ENCODE measurements at places on chromosomes 7 and 10. TPM values are rescaled to one million over a fixed set of nuclear protein-coding genes. Genes with fewer than 3 reads are reported as not detected.

PNLIP gene
- not detected for total RNA-seq

HOXA2 gene
- not detected for total RNA-seq

CLDN12 gene
- 32.9 TPM for total RNA-seq

SEMA3C gene
- 12.4 TPM for total RNA-seq

TMEM270 gene
- total RNA-seq, result not detected

NEUROD6 gene
- total RNA-seq, result not detected

TMEM229A gene
- 22.2 TPM for total RNA-seq

SLC16A9 gene
- total RNA-seq, result 2.9 TPM

- no peak for DNase-seq
Observed at GRCh38 chr10:131980761-131981428, 828 bp downstream of the BNIP3 start.

DNA sequence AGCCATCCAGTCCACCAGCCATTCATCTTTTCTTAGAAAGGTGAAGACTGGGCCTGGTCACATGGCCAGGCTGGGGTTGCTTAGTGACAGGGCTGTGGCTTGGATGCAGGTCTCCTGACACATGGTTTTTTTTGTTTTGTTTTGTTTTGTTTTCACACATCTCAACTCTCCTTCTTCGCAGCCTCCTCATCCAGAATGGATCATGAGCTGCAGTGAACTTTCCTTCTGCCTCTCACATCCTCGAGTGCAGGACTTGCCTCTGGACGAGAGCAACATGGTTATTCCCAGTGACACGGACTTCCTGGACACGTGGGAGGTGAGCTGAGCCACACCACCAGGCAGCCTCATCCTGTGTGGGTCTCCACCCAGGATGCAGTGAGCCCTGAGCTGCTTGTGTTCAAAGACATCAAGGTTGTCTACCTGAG is 9.5 kb downstream of the AKR1E2 start:
- no peak for DNase-seq

DNA sequence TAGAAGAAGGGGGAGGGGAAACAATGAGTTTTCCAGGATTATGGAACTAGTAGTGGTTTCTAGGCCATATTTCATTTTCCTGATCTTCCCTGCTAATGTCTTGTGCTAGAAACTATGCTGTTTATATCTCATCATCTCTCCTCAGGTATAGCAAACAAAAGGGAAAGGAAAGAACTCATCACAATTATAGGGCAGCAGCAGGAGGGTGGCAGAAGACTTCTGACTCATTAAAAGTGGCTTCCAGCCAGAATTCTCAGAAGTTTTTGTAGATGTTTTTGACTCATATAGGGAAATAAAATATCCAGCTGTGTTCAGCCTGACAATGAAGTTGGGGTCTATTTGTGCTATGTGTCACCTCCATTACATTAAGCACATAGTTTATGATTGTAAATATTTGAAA is 6.5 kb downstream of the AHR start:
- DNase-seq, result peak; percentile 88

DNA sequence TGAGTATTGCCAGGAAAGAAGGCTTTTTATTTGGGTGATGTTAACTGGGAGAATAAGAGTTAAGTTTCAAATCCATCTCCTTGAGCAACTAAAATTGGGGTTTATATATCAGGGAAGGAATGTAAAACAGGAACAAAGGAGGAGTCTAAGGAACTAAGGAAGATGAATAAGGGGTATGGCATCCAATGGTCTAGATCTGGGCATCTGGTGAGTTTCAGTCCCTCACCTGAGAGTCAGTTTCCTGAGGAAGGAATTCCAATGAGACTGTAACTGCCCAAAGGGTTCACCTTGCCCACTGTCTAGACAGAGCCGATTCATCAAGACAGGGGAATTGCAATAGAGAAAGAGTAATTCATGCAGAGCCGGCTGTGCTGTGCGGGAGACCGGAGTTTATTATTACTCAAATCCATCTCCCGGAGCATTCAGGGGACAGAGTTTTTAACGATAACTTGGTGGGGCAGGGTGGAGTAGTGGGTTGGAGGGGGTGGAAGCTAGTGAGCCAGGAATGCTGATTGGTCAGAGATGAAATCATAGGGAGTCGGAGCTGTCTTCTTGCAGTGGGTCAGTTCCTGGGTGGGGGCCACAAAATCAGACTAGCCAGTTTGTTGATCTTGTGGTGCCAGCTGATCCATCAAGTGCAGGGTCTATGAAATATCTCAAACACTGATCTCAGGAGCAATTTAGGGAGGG is 188.3 kb upstream of the STK17A start:
- no peak for DNase-seq

- no peak for DNase-seq
Observed at GRCh38 chr7:746155-747061, 19.3 kb upstream of the PRKAR1B start.

- DNase-seq, result no peak
Observed at GRCh38 chr10:123102673-123103072, 33.1 kb upstream of the HMX3 start.

- no peak for DNase-seq
Observed at GRCh38 chr7:96040250-96040772, 268.0 kb downstream of the DYNC1I1 start.

- DNase-seq, result peak; percentile 73
Observed at GRCh38 chr10:58457761-58458616, 54.7 kb upstream of the BICC1 start.

DNA sequence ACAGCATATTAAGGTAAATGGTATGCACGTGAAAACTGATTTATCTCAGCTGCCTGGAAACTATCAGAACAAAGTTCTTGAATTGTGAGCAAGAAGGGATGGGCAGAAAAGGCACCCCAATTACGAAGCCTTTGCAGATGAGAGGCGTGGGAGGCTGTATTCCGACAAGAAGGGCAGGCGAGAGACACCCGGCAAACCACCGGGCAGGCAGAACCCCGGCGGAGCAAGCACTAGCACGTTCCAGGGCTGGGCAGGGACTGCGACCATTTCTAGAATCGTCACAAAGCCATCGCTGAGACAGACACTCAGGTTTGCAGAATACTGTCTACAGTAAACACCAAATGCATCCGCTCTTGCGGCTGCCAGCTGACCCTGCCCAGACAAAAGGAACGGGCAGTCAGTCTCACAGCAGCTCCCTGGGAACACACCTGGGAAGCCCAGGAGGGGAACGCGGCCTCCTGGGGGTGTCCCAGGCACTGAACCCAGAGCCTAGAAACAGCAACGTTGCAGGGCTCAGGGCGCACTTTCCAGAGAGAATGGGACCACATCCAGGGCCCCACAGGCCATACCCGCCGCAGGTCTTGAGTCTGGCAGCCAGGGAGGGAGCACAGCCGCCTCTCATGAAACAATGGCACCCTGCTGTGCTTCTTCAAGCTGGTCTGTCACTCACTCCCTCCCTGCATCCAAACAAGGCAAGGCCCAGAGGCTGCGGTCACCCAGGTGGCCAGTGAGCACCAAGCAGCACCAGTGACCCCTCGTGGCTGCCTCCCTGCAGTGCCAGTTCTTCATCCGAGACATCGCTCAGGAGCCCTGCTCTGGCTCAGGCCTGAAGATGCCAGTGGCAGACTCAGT is 261.9 kb downstream of the PTPRN2 start:
- DNase-seq, result no peak

DNA sequence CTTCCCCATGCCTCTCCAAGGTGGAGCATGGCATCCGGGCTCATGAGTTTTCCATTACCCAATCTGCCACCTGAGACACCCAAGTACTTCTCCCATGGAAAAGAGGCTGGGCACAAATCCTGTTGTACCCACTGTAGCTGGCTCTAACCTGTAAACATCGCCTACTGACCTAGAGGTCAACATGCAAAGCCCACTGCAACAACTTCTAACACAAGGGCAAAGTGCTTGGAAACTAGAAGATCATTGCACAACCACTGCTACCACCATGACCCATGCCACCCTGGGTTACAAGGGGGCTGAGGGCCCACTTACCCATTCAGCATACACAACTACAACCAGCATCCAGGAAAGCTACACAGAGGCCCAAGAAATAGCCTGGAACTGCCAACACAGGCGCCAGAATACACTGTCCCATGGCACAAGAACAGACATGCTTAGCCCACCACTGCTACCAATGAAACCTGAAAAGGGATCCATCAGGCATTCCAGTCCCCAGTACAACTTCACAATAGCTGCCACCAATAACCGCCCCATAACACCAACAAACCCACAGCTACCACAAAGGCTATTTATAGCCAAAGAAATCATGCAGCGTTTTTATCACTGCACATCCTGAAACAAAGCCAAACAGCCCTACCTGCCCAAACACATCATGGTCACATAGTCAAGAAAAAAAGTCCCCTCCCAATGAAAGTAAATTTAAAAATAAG is 63.4 kb downstream of the RNF32 start:
- DNase-seq, result no peak

DNA sequence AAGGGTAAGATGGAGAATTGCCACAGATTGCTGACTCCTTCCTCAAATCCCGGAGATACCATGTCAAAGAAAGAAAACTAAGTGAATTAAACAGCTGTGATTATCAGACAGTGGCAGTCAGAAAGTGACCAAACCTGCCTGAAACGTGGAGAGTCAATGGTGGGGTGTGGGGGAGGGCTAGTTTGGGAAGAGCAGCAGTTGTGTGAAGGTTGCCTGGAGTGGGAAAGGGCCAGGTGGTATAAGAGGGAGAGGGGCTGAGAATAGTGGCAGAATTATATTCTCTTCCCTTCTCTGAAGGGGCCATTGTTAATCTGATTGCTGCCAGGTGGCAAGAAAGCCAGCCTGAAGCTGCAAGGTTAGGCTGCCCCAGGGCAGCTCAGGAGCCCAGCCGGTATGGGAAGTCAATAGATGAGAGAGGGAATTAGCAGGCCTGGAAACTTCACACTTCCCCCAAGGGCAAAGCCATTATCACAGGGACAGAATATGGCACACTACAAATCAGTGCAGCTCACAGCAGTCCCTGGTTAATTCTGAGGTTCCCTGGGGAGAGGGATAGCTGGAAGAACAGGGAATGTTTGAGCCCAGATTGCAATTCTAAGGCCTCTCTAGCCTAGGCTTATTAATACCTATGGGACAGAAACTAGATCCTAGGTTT is 83.9 kb upstream of the ITGB1 start:
- no peak for DNase-seq

GRCh38 chr7:155222061-155222460 is 75.6 kb upstream of the INSIG1 start:
- no peak for DNase-seq

- no peak for DNase-seq
Observed at GRCh38 chr10:102237711-102238252, 3.5 kb downstream of the PITX3 start.

- DNase-seq, result peak; percentile 1
Observed at GRCh38 chr7:120033114-120033513, 239.9 kb upstream of the KCND2 start.

Measured in A673 (cell line).